ENCODE measurements at places on chromosomes 2 and 18. TPM values are rescaled to one million over a fixed set of nuclear protein-coding genes. Genes with fewer than 3 reads are reported as not detected.

DNA sequence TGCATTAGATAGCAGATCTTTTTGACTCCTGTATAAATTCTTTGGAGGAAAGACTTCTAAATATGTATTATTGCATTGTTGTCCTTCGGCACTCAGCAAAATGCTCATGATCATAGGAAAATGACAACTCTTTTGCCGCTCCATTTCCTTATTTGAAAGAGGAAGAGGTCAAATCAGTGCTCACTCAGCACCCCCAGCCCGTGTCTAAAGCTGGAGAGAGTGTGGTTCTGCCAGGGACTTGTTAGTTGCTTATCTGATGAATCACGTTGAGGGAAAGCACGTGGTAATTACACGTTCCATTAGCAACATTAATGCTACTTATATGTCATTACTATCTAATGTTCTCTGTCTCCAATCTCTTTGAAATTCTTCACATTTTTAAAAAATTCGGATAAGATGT is 46.0 kb upstream of the MBP start:
- DNase-seq: no peak

DNA sequence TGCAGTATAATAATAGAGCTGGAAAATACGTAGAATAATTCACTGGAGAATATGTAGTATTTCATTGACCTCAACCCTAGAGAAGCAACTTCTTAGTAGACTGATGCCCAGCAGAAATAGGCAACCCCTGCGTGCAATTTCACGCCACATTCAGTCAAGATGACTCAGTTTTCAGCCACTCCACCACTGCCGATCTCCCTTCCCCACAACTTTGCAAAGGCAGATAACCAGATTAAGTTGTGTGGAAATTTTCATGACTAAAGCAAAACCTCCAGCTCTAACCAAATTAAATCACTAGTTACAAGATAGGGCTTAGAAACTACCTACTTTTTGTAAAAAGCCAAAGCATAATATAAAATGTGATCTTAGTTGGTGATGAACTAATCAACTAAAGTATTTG is 63.3 kb upstream of the STK17B start:
- peak; percentile 68 for DNase-seq

DNA sequence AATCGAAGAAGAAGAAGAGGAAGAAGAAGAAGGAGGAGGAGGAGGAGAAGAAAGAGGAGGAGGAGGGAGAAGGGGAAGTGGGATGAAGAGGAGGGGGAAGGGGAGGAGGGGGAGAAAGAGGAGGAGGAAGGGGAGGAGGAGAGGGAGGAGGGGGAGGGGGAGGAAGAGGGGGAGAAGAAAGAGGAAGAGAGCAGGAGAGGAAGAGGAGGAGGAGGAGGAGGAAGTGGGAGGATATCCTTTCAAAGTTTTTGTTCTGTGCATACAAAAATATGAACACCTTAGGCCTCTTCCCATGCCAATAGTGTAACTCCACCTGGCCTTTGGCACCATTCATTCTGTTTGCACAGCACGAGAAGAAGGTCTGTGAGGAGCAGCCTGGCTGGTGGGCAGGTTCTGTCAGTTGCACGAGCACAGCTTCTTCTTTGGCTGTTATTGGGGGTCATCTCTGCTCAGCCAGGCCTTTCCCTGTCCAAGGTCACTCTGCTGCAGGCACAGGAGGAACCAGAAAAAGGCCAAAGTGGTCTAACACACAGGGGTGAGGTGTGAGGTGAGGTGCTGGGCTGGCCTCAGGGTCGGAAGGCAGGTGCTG is 25.8 kb upstream of the PLB1 start:
- DNase-seq: no peak

Gene LYG2
- total RNA-seq: not detected

Gene NETO1
- total RNA-seq: not detected

Gene SLC23A3
- total RNA-seq: not detected
